ENCODE measurements at places on chromosomes 2 and 18.

DNA sequence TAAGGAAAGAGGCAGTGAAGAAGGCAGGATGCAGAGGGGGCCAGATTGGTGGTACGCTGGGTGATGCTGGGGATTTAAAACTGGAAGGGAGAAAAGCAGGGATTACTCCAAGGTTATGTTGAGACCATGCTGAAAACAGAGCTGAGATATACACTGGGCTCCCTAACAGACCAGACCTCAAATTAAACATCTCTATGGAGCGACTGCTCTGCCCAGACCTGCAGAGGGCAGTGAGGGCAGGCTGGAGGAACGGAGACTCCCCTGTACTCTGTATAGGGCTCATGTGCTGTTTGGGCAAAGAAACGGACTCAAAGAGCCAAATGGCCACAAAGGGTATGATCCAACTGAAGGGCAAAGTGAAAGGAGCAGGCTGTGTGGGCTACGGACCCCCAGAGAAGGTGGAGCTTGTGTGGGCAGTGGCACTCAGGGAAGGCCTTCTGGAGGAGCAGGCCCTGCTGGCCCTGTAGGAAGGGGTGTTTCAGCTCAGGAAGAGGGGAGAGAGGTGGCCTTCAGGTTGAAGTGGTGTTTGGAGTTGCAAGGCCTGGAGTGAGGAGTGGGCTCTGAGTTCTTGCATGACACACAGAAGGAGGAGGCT is 4.8 kb upstream of the CELF4 start:
- H3K4me1 ChIP-seq = peaks cover 2% of the 10 kb centered on the region
- H3K36me3 ChIP-seq = peaks cover 3% of the 10 kb centered on the region
- H3K4me3 ChIP-seq = no peak overlapping the region
- no peak for DNase-seq

DNA sequence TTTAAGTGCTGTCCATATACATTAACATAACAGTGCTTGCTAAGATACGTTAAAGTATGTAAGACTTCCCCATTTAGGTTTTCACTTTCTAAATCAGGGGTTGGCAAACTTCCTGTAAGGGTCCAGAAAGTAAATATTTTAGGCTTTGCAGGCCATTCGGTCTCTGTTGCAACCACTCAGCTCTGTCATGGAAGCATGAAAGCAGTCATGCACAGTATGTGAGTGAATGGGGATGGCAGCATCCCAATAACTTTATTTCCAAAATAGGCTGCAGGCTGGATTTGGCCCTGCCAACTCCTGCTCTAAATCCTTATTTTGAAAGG is 128.7 kb downstream of the PLA2R1 start:
- no peaks in the 10 kb centered on the region for H3K36me3 ChIP-seq
- H3K27me3 ChIP-seq = peaks cover 6% of the 10 kb centered on the region
- no peak overlapping the region for H3K27ac ChIP-seq
- no peak overlapping the region for H3K4me3 ChIP-seq
- no peak for DNase-seq

- no peaks in the 10 kb centered on the region for H3K4me1 ChIP-seq
- peaks cover 57% of the 10 kb centered on the region for H3K36me3 ChIP-seq
- H3K4me3 ChIP-seq = no peak overlapping the region
- DNase-seq = no peak
Measured at GRCh38 chr2:239129147-239129920, 271.5 kb downstream of the HDAC4 start.

DNA sequence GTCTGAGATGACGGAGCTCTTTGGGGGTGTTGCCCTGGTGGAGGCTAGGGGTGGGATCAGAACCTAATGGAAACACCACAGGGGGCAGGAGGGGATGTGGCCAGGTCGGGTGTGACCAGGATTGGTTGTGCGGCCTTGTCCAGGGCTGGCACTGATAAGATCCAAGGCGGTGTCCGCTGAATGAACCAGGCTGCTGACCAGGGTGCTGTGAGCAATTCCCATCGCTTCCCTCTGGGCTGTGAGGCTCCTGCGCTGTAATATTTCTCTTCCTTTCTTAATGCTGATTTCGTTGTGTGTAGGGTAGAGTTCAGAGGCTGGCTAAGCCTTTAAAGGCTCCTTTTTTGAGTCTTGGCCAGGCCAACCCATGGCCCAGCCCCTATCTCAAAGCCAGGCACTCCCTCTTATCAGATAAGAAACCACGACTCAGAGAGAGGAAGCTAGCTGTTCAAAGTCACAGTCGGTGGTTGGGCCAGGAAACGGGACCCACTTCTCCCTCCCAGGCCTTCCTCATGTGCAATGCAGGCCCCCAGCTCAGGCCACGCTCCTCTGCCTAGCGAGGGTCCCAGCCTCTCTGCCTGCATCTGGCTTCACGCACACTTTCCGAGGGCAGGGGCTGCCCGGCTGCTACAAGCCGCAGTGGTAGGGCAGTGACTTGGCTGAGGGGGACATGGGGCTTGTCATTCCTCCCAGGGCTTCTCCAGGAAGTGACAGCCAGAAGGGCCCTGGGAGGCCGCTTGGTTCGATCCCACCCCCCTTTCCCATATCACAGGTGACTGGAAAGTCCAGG is 26.0 kb upstream of the FOSL2 start:
- H3K27me3 ChIP-seq = peaks cover 14% of the 10 kb centered on the region
- peak overlapping the region; percentile 78 for H3K4me3 ChIP-seq
- peaks cover 52% of the 10 kb centered on the region for H3K4me1 ChIP-seq
- no peaks in the 10 kb centered on the region for H3K36me3 ChIP-seq

DNA sequence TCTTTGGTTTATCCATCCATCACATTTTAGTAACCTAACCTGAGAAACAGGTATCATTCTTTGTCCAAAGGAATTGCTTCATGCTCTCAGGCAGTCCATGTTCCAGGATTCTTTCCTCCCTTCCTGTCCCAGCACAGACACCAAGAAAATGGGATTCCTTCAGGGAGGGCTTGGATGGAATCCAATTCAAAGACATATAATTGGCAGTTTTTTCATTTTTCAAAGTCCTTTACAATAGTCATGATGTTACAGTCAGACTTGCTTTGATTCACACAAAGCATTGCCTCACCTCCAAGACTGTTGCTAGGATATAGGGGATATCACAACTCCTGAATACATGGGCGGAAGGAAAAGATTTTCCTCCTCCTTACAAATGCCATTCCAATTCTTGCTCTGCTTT is 241.4 kb upstream of the ACVR2A start:
- H3K27me3 ChIP-seq = no peaks in the 10 kb centered on the region
- no peak for DNase-seq
- no peak overlapping the region for H3K27ac ChIP-seq

- no peak overlapping the region for H3K27ac ChIP-seq
- H3K36me3 ChIP-seq = no peaks in the 10 kb centered on the region
- DNase-seq = no peak
- no peaks in the 10 kb centered on the region for H3K4me1 ChIP-seq
- no peaks in the 10 kb centered on the region for H3K27me3 ChIP-seq
Measured at GRCh38 chr2:133062931-133063665, 393.1 kb upstream of the LYPD1 start.

DNA sequence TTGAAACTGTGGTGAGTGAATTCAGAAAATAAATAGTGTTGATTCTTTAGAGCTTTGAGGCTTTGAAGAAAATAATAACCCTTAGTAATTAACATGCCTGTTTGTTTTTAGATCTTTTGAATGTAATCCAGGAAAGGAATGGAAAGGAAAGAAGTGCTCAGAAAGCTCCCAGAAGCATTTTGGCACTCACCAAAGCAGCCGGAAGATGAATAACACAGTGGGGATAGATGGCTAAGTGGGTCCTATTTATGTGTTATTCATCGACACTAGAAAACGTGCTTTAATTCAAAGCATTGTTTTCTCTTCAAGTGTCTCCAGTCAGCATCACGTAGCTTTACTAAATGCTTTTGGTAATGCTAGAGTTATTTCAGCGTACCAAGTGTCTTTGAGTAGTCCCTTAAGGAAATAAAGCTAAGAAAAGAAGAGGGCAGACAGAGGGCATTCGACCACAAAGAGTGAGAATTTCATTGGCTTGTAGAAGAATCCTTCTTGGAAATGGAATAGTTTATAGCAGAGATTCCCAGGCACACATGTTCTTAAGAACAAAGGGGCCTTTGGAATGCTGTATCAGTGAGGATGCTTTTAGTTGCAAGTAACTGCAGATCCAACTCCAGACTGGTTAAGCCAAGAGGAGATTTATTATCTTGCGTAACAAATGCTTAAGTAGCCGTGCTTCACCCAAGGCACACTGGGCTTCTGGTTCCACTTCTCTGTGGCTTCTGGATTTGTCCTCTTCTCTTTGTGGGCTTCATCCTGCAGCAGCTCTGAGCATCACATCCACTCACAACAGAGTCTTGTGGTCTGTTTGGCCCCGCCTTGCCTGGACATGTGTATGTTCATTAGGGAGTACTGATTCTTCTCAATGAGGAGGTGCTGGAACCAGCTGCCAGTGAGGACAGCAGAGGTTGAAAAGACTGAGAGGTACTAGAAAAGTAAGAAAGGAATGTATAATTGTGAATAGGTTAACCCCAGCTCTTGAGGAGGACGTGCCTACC is 63.6 kb upstream of the LTBP1 start:
- no peak for DNase-seq
- no peaks in the 10 kb centered on the region for H3K27me3 ChIP-seq
- H3K4me3 ChIP-seq = no peak overlapping the region
- no peak overlapping the region for H3K27ac ChIP-seq
- no peaks in the 10 kb centered on the region for H3K4me1 ChIP-seq

DNA sequence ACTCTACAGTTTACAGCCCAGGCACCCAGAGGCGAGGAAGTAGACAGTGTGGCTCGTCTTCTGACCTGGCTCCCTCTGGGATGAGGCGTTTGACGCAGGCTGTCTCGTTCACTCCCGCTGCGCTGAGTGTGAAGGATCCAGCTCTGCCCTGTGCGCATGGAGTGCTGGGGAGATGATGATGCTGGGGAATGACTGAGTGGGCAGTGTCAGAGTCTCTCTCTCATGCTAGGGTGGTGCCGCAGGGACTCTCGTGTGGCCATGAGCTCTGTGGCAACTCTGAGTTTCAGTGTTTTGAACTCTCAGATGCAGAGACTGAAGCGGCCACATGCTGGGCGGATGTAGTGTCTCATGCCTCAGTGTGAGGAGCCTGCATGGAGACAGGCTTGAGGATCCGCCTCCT is 118.4 kb upstream of the TPO start:
- H3K4me3 ChIP-seq = no peak overlapping the region
- no peaks in the 10 kb centered on the region for H3K4me1 ChIP-seq
- H3K27me3 ChIP-seq = no peaks in the 10 kb centered on the region
- H3K27ac ChIP-seq = no peak overlapping the region

DNA sequence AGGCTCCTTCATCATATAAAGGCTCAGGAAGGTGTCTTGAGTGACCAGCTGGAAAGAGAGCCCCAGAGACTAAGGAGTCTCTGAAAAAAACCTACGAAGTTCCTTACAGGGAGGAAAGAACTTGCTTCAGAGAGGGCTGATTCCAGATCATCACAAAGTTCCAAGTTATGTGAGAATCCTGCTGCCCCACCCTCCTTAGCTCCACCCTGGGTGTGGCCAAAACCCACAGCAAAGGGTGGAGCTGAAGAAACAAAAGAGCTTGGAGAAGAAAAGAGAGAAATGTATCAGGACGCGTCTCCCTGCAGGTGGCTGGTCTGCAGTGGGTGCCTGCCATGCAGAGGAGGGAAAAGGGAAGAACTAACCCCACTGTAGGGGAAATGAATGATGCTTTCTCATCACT is 32.8 kb upstream of the ZNF396 start:
- H3K4me1 ChIP-seq = peaks cover 14% of the 10 kb centered on the region
- H3K4me3 ChIP-seq = no peak overlapping the region
- peaks cover 3% of the 10 kb centered on the region for H3K27me3 ChIP-seq
- no peak overlapping the region for H3K27ac ChIP-seq
- H3K36me3 ChIP-seq = no peaks in the 10 kb centered on the region

GRCh38 chr2:235027558-235028214 is 75.9 kb downstream of the SH3BP4 start:
- no peaks in the 10 kb centered on the region for H3K27me3 ChIP-seq
- no peaks in the 10 kb centered on the region for H3K4me1 ChIP-seq
- no peak overlapping the region for H3K27ac ChIP-seq
- no peak overlapping the region for H3K4me3 ChIP-seq
- no peak for DNase-seq
- H3K36me3 ChIP-seq = no peaks in the 10 kb centered on the region

GRCh38 chr2:26822877-26823276 is 25.1 kb upstream of the DPYSL5 start:
- peaks cover 6% of the 10 kb centered on the region for H3K27me3 ChIP-seq
- no peaks in the 10 kb centered on the region for H3K4me1 ChIP-seq
- no peak for DNase-seq
- no peak overlapping the region for H3K27ac ChIP-seq
- H3K4me3 ChIP-seq = no peak overlapping the region

- peaks cover 8% of the 10 kb centered on the region for H3K36me3 ChIP-seq
- H3K27ac ChIP-seq = no peak overlapping the region
- DNase-seq = no peak
- H3K4me1 ChIP-seq = peaks cover 6% of the 10 kb centered on the region
- H3K4me3 ChIP-seq = no peak overlapping the region
- no peaks in the 10 kb centered on the region for H3K27me3 ChIP-seq
Measured at GRCh38 chr2:101675512-101675911, 22.0 kb upstream of the MAP4K4 start.

DNA sequence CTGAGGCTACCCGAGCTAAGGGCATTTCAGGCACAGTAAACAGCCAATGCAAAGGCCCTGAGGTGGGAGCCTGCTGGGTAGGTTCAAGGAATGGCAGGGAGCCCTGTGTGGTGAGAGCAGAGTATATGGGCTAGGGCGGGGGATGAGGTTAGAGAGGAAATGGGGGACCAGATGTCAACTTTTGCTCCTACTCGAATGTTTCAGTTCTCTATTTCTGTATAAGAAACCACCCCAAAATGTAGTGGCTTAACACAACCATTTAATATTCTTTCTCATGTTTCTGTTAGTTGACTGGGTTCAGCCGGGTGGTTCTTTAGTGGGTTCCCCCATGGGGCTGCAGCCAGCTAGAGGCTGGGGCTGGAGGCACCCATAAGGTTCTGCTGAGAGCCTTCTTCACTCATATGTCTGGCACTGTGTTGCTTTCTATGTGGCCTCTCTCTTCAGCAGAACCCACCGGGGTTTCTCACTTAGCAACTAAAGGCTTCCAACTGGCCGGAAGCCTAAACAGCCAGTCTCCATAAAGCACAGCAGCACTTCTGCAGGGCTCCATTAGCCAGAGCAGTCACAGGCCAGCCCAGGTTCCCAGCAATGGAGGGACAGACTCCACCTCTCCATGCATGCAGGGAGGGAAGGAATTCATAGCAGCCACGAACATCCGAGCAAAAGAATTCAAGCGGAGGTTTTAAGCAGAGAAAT is 5.6 kb upstream of the ATOH8 start:
- H3K4me3 ChIP-seq = no peak overlapping the region
- H3K27ac ChIP-seq = no peak overlapping the region
- peaks cover 79% of the 10 kb centered on the region for H3K27me3 ChIP-seq
- no peaks in the 10 kb centered on the region for H3K36me3 ChIP-seq
- H3K4me1 ChIP-seq = peaks cover 9% of the 10 kb centered on the region
